ENCODE measurements at places on chromosomes 3 and 15.

GRCh38 chr3:190605385-190605784, 91.5 kb downstream of the IL1RAP start:
- DNase-seq, result peak; percentile 15

DNA sequence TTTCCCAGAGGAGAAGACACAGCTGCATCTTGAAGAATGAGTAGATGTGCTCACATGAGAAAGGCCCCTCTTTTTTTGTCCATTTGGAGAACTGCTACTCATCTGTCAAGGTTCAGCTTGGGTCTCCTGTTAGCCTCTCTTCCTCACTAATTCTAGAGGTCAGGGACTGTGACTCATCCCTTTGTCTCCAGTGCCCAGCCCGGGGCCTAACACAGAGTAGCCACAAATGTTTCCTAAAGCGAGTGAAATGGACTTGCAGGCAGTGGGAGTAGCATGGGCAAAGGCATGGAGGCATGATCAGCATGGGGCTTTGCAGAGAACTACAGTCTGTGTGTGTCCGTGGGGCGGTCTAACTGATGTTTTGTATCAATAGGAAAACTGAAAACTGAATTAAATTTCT, 33.9 kb upstream of the MRPS22 start:
- peak; percentile 98 for DNase-seq

DNA sequence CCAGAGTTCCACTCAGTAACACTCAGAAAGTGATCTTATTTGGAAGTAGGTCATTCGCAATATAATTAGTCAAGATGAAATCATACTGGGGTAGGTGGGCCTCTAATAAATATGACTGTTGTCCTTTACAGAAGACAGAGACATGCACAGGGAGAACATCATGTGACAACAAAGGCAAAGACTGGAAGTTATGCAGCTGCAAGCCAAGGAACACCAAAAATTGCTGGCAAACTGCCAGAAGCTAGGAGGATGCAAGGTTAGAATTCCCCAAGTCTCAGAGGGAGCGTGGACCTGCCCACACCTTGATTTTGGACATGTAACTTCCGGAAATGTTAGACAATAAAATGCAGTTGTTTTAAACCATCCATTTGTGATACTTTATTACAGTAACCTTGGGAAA, 471.5 kb upstream of the AGTR1 start:
- DNase-seq, result no peak

DNA sequence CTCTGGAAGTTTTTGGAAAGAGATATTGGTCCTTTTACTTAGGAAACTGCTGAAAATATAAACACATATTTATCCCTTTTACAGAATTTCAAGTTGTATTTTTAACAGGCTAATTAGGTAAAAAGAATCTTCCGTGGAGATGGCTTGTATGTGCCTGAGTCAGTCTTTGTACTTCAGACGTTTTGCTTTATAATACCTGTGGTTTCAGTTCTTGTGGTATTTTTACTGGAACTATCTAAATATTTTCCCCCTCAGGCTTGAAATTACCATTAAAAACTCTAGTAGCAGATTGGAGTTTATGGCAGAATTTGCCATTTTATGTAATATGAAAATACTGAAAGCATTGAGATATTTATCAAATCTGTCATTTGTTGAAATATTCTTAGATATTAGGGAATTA, 151.6 kb upstream of the CGNL1 start:
- DNase-seq, result peak; percentile 83

GRCh38 chr3:67384760-67385397, 269.5 kb downstream of the SUCLG2 start:
- peak; percentile 26 for DNase-seq

GRCh38 chr3:114799816-114800215, 347.3 kb downstream of the ZBTB20 start:
- DNase-seq, result no peak

GRCh38 chr15:59268168-59268851, 61.7 kb downstream of the LDHAL6B start:
- peak; percentile 76 for DNase-seq

DNA sequence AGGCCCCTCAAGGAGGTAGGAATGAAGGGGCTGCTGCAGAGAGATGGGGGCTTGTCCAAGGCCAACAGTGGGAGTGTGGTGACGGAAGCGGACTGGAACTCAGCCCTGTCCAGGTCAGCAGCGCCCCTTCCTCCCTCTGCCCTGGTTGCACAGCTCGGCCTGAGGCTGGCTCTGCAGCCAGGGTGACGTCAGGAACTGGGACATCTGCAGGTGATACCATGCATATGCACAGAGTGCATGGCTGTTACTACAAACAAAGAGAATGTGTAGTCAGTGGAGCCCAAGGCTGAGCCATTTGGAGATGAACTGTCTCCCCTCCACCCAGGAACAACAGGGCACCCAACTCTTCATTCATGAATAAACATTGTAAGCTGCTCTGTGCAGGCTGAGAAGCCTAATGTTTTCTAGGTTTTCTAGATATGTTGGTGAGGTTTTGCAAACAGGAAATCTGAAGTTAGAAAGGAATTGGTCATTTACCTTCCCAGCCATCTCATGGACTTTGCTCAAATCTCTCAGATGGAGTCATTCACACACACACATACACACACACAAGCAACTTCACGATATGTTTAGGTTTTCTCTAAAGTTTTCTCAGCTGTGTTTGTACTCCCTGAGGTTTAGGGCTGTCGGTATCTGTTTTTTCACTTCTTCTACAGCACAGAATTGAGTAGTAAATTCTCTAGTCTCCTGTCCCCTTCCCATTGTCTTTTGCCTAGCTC, 117.2 kb downstream of the TLE3 start:
- no peak for DNase-seq

DNA sequence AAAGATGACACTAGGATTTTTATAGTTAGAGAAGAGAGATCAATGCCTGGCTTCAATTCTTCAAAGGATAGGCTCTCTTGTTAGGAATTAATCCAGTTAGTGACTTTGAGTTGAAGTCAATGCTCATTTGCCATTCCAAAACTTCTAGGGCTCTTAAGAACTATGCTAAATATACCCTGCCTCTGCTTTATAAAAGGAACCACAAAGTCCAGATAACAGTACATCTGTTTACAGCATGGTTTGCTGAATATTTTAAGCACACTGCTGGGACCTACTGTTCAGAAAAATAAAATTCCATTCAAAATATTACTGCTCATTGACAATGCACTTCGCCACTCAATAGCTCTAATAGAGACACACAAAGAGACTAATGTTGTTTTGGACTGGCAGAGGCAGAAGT, 786.6 kb upstream of the DPPA4 start:
- DNase-seq, result no peak

DNA sequence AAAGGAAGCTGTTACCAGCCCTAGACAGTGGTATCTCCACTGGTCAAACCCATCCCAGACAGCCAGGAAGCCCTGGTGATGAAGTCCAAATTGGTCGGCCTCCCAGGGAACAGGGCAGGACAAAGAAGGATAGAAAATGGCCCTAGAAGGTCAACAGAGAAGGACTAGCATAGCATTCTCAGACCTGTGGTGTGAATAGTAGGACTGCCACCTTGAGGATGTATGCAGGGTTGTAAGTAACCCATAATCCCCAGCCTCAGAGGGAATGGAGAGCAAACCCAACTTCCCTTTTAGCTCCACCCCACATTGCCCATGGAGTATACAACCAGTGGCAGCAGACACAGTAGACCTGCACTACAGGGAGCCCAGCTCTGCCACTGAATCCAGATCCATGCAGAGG, 68.6 kb upstream of the EIF1B start:
- no peak for DNase-seq

DNA sequence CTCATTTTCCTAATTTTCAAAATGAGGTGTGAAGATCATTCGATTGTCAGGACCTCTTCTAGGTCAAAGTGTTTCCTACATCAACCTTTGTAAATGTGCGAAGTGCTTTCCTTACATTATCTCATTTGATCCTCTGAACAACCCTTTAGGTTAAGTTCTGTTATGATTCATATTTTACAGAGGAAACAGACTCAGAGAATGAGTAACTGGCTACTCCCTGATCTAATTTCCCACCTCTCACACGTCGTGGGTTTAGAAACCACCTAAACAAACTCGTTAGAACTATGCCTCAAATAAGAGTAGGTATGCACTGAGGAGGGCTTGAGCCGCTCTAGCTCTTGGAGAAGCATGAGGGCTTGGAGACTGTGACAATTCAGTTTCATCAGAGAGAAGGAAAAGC, 148.6 kb downstream of the CD47 start:
- DNase-seq, result no peak

- no peak for DNase-seq
Measured at GRCh38 chr3:107745354-107745753, 222.6 kb downstream of the BBX start.

DNA sequence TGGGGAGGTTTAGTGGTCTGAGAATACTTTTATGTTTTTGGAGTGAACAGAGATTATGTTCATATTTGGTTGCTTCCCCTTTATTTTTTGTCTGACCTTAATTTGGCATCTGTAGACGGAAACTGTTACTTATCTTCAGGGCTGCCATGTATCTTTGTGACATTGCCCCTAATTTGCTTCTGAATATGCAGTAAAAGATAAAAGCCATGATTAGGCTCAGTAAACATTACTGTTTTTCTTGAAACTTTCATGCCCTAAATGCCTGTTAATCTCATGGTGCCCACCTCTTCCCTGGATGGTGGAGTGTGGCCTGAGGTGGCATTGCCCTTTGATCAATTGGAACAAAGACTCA, 106.7 kb downstream of the C3orf70 start:
- no peak for DNase-seq

DNA sequence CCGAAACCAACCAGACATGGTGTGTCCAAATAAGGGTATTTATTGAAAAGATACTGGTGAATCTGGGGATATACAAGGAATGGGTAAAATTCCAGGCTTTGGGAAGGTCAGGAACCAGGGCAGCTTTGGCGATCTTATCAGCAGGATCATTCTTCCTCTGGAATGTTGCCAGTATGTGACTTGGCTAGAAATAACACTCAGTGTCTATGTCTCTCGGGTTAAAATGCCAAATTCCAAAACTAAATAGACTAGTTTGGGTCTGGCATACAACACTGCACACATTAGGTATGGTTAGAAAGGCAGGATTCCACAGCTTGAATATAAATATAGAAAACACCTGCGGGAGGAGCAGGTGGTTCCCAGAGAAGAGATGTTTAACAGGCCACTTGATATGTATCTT, 220.2 kb upstream of the CD96 start:
- peak; percentile 63 for DNase-seq

DNA sequence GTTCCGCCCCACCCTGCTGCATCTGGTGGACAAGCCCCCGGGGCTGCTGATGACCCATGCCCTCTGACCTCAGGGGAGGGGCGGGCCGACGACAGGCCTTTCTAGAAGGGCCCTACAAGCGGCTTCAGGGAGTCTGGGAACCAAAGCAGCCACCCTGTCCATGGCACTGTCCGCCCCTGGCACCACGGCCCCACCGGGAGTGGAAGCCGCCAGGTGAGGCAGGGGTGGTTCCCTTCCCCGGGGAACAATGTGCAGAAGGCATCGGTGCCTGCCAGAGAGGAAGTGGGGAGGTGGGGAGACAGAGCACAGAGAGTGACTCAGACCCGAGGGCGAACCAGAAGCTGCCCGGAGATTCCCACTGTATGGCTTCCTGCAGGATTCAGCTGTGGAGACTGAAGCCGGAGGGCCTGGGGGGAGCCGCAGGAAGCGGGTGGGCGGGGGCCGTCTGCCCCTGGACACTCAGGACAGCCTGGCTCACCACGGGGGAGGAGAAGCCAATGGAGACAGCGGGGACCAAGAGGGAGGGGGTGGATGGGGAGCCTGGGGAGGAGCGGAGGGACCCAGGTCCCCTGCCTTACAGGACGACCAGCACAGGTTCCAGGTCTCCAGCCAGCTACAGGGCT, 134.0 kb downstream of the TPRA1 start:
- DNase-seq, result peak; percentile 73

- no peak for DNase-seq
Measured at GRCh38 chr3:47225310-47225906, 57.2 kb downstream of the KIF9 start.

DNA sequence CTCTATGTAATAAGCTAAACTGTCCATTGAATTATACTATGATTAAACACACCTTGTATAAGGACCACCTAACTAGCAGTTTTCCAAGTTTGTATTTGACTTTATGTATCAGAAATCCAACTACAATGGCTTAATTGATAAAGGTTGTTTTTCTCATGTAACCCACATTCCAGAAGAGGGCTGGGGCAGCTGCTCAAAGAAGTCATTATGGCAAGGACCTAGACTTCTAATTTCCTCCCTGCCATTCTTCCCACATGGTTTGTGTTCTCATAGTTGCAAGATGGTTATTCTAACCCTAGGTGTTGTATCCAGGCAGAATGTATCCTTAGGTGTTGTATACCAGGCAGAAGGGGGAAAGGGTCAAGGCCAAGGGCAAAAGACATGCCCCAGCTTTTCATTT, 35.7 kb downstream of the GPR176 start:
- DNase-seq, result no peak

DNA sequence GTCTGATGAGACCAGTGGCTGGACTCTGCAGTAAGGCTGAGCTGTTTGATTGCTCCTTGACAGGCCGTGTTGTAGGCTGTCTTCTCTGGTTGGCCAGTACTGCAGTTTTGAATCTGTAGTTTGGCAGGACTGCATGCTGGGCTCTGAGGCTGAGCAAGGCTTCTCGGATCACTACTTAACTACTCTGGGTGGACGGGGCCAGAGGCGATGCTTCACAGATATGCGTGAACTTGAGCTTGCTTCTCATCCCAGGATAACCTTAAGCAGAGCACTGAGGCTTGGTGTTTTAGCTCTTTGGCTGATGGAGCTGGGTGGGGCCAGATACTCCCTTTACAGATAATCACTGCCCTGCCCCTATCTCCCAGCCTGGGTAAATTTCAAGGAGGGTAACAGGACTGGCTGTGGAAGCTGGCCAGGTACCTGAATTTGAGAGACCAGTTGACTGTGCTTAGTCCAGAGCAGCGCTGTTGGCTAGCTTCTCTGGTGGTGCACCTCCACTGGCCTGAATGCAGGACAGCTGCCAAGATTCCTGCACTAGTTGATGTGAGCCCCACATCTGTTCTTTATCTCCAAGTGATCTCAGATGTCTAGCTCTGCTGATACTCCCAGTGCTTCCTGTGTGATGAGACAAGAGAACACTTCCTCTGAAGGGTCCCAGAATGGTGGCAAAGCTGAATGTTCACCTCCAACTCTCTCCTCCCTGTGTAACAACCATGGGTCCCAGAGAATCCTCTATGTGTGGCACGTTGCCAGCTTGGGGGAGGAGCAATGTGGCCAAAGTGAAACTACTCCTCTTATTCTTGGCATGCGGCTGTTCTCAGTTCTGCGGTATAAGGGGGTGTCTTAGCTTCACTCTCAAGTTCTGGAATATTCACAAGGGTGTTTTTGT, 37.9 kb downstream of the RPL39L start:
- peak; percentile 56 for DNase-seq
